ENCODE measurements at places on chromosomes 5 and 9. TPM values are rescaled to one million over a fixed set of nuclear protein-coding genes. Genes with fewer than 3 reads are reported as not detected.

The SV2C gene
- 0.14 TPM for total RNA-seq

The INSL4 gene
- not detected for total RNA-seq

DNA sequence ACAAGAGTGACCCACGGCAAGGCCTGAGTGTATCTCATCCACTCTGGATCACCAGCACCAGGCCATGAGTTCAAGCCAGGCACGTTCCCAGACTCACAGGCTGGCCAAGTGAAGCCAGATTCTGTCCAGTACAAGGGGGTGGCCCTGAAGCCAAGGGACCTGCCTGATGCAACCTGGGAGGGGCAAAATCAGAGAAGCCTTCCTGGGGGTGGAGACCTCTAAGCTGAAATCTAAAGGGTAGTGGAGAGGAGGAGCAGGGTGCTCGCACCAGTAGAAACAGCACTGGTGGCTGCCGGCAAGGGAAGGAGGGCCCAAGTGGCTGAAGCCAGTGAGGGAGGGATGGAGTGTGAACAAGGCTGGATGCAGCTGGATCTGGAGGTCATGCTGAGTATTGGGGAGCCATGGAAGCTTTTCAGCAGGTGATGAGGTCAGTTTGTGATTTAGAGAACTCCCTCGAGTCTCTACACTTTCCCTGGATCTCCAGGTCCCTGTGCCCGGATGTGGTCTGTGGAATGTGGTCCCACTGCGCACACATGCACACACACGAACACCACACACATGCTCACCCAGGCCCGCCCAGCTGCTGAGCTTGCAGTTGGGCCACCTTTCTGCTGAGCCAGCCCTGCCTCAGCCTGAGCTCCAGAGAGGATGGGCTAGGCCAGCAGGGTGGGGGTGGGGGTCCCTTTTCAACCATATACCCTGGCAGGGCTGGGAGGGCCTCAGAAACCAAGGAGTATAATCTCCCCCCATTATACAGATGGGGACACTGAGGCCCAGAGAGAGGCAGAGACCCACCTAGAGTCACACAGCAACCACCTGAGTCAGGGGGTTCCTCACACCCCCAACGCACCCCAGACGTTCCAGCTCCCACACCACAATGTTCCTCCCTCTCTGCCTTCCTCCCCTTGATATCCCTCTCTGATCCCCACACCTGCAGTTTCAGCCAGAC lies 1.6 kb downstream of the PIP5KL1 start:
- H3K4me3 ChIP-seq = no peak overlapping the region
- no peaks in the 10 kb centered on the region for H3K27me3 ChIP-seq
- no peaks in the 10 kb centered on the region for H3K36me3 ChIP-seq

DNA sequence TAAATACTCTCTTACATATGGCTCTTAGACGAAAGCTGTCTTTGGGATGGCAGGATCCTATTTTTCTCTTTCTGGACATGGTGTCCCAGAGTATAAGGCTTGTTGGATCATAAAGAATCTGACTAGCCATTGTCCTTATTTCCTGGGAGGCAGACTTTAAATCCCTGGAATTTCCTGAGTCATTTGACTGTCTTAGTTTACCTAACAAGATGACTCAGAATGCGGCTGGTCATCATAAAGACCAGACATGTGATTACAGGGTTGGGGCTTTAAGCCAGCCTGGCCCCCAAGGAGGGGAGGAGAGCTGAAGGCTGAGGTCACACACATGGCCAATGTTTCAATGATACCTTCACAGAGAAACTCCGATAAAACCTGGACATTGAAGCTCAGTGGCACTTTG lies 37.2 kb downstream of the FAM240B start:
- H3K4me3 ChIP-seq = no peak overlapping the region
- H3K27me3 ChIP-seq = no peaks in the 10 kb centered on the region
- DNase-seq = no peak
- no peak overlapping the region for H3K27ac ChIP-seq
- H3K4me1 ChIP-seq = no peaks in the 10 kb centered on the region
- no peaks in the 10 kb centered on the region for H3K36me3 ChIP-seq

DNA sequence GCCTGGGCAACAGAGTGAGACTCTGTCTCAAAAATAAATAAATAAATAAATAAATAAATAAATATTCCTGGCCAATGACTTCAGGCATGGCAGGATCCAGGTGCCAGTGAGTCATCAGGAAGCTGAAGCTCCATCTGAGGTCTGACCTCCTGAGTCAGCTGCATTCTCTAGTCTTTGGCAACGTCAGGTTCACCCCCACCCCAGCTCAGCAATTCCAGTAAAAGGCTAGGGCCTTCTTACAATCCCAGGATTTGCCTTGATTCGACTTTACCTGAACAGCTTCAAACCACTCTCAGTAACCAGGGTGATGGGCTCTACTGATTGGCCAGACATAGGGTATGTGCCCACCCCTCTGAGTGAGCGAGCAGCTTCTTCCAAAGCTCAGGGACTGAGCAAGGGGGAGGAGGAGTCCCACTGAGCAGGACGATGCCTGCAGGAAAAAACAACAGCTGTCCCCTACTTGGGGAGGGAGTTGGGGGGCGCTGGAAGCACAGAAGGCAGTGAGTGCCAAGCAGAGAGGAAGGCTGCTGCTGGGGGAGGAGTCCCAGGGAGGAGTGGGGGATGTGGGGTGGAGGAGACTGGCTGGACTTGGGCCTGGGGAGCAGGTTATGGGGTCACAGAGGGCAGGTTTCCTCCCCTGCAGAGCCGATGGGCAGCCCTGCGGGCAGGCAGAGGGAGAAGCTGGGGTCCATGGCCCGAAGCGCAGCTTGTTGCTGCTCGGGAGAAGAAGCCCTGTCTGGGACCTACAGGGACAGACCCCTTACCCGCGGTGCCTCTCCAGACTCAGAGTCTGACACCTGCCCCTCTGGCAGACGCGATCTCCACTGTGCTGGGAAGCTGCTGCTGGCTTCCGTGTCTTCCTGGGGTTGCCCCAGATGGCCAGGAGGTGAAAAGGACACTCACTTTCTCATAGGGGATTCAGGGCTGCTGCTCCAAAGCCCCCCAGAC lies 25.9 kb upstream of the UNC5A start:
- no peaks in the 10 kb centered on the region for H3K36me3 ChIP-seq
- no peaks in the 10 kb centered on the region for H3K4me1 ChIP-seq
- no peak overlapping the region for H3K27ac ChIP-seq
- DNase-seq = no peak

GRCh38 chr5:41182666-41183065 lies 30.7 kb downstream of the C6 start:
- H3K4me3 ChIP-seq = no peak overlapping the region
- DNase-seq = no peak
- no peaks in the 10 kb centered on the region for H3K27me3 ChIP-seq
- no peak overlapping the region for H3K27ac ChIP-seq
- H3K4me1 ChIP-seq = peaks cover 29% of the 10 kb centered on the region
- H3K36me3 ChIP-seq = no peaks in the 10 kb centered on the region

Data from thoracic aorta (tissue), 2 donors.